Retina (tissue), 1 donor: ENCODE measurements at places on chromosomes 5 and 9.

GRCh38 chr9:127166651-127167524 is 44.5 kb upstream of the ANGPTL2 start:
- no peak for DNase-seq

DNA sequence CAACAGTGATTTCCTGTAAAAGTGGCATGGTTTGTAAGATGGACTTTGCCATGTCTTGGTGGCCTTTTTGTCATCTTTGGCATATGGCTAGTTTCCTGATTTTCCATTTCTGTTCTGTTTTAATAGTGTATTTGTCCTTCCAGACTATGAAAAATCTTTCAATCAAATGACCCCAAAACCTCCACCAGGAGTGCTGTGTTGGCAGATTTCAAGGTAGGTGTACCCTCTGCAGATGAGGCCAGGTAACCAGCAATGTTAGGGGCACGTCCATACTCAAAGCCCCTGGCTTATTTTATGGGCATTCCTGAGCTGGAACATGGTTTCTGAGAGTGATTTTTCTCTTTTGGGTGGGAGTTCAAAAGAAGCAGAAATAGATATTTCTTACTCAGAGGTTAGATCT is 15.2 kb upstream of the MAP1B start:
- DNase-seq: no peak

GRCh38 chr5:127410959-127411358 is 106.5 kb upstream of the PRRC1 start:
- DNase-seq: no peak

DNA sequence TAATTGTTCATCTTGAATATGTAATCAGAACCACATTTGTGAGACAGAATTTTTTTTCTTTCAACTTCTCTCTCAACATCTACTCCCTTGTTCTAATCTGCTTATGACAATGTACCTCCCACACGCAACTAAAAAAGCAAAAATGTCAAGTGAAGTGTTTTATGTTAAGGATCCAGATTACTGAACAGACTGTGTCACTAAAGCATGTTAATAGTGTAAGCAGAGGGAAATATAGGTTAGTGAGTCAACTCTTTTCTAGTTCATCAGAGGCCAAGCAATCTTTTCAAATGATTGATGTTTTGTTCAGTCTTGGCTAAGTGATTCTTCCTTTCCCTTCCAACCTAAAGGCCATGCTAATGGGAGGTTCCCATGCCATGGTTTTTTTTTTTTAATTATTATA is 34.7 kb upstream of the IDNK start:
- DNase-seq: no peak

DNA sequence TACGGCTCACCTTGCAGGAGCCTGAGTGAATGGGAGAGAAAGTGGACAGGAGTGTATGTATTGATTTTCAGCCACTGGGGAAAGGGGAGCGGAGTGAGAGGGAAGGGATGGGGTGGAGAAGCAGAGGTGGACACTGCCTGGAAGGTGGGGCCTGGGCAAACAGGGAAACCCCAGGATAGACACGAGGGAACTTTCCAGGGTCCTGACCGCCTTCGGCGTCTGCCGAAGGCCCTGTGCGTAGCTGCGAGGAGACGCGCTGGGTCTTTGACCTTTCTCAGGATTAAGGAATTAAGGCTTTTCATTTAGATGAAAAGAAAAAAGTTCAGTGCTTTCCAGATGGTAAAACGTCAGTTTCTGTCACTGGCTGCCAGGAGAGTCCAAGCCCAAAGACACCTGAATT is 134.6 kb upstream of the RAPGEF1 start:
- DNase-seq: no peak

DNA sequence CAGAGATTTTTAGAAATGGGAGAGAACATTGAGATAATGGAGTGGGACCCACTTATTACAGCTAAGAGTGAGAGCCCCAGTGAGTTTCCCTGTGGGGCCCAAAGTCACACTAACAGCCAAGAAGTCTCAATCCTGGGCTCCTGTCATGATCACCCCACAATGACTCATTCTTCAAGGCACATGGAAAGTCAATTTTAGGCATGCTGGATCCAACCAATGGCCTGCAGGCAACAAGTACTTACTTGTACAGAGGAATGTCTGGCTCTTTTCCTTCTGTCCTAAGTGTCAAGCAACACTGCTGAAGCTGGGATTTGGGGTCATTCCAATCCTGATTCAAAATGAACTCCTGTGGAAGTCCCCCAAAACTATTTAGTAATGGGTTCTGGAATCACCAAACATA is 123.1 kb downstream of the DROSHA start:
- no peak for DNase-seq

- DNase-seq: no peak
Observed at GRCh38 chr9:136216541-136217244, 11.8 kb upstream of the LHX3 start.
